ENCODE measurements at places on chromosomes 5 and 9.

GRCh38 chr9:116504081-116504480 lies 183.0 kb upstream of the TRIM32 start:
- no peak for DNase-seq

DNA sequence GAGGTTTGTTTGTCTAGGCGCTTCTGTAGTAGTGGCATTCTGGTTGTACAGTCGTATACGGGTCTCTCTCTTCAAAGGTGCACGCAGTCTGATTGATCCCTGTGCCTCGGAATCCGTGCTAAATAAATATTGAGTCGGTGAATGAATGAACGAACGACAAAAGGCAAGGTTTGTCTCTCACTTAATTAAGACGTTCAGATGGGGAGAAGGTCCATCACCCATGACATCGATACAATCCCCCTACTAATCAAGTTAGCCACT lies 500 bp upstream of the CREBRF start:
- DNase-seq: no peak

GRCh38 chr5:141528291-141528984 lies 39.6 kb downstream of the PCDHGC5 start:
- no peak for DNase-seq

GRCh38 chr5:60972231-60972630 lies 27.2 kb downstream of the NDUFAF2 start:
- no peak for DNase-seq

DNA sequence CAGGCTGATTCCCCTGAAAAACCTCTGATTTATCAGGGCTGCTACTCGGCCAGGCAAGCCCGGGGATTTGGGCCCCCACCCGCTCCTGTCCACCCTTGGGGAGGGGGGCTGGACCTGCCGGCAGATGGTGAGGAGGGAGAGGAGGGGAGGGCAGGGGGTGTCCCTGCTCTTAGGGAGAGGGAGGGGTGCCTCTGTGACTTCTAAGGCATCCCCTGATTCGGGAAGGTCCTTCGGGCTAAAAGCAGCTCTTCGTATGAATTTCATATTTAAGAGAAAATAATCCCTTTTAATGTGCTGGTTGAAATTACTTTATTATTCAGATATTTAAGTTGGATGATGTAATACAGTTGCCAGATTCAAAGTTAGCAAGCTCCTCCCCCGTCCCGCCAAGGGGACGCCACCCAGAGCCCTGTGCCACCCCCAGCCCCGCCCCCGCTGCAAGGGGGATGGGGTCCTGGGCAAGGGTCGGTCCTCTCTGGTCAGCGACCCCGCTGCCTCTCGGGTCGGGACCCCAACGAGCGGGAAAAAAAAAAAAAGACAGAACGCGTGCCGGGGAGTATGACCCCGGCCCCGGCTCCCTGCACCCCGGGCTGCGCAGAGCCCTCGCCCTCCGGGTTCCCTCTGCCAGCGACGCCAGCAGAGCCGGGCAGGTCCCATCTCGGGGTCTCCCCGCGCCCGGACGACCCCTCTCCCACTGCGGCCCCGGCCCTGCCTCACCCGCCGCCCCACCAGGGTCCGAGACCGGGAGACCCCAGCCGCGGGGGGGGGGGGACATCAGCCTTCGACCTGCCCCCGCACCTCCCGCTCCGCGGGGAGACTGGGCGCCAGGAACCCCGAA lies 12.4 kb downstream of the LHX3 start:
- DNase-seq: no peak

DNA sequence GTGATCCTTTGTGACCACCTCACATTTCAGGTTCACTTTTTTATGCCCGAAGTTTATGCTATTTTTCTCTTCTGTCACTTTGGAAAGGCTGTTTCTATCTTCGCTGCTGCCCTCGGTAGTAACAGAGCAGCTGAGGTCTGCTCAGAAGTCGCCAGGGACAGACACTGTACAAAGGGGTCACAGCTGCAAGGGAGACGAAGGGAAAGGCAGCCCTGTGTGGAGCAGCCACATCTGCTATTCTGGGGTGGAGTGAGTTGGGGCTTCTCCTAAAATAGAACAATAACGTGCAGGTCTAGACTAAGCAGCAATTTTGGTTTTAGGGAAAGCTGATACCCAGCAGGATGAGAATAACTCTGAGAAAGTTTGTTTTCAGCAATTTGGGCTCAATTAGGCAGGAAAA lies 72.5 kb downstream of the ACTL7B start:
- no peak for DNase-seq

DNA sequence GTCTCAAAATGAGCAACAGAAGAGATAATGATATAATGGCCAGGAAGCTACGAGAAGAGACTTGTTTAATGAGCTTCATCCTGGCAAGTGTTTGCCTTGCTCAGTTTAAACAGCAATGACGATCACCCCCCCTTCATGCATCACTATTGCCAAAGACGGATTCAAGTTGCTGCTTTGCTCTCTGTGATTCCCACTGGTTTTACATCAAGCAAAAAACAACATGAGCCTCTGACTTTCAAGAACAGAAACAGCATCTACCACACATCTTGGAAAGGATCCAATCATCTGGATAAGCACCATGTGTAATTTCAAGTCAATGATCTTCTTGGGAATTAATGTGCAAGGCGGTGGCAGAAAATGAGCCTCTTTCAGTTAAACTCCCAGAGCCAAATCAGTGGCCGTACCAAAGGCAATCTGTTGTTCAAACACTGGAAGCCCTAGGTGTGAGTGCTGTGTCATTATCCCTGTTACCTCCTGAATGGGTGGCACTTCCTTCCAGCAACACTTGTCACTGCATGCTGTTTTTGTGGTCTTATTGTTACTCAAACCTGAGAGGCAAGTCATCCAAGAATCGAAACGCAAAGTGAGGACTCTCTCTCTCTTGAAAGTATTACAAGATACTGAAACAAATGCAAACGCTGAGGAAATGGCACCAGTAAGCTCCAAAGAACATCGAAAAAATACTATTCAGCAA lies 72.8 kb downstream of the MED27 start:
- peak; percentile 54 for DNase-seq

- no peak for DNase-seq
These were observed 25.9 kb upstream of the IDNK start for GRCh38 chr9:83596899-83597504.

DNA sequence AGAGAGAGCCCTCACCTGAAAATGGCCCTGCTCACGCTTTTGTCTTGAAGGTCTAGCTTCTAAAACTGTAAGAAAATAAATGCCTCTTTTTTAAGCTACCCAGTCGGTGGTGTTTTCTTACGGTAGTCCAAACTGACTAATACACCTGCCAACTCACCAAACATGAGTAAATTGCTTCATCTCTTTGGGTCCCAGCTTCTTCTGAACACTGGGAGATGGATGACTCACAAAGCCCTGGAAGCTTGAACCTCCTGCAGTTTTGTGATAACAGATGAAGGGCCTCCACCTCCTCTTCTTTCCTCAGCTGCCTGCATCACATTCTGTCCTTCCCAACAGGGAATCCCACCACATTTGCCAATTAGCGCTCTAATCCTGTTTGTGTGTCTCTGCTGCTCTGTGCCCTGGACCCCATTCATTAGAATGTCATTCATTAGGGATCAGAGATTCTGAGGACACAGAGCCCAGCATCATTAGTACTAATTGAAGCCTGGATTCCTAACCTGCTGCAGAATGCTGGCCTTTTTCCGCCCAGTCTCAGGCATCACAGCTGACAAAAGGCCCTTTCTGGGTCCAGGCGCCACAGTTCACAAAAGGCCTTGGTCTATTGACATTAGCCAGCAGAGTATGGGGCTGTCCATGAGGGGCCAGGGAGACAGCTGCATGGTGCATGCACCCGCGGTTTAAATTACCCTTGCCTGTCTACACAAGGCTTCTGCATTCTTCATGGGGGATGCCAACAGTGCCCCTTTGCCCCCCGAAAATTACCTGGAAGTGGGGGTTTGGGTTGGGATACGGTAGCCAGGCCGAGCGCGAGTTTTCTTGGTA lies 349.3 kb downstream of the SEMA5A start:
- DNase-seq: no peak

- DNase-seq: no peak
These were observed 8.8 kb downstream of the LCN12 start for GRCh38 chr9:136960938-136961275.

DNA sequence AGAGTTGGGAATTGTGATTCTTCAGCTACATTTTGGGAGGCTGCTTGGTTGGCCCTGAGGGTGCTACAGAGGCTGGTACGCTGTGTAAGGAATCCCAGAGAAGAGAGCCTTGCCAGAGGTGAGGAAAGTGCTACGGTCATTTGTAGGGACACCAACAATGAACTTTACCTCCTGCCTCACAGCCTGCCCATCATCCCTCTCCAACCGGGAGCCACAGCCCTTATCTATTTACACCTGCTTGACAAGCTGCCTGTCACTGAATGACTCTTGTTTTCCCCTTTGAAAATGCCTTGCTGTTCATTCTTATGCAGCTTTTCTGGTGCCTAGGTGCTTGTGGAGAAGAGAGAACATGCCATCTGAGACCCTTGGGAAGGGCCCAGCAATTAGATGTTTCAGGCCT lies 110.8 kb downstream of the PCSK1 start:
- no peak for DNase-seq

DNA sequence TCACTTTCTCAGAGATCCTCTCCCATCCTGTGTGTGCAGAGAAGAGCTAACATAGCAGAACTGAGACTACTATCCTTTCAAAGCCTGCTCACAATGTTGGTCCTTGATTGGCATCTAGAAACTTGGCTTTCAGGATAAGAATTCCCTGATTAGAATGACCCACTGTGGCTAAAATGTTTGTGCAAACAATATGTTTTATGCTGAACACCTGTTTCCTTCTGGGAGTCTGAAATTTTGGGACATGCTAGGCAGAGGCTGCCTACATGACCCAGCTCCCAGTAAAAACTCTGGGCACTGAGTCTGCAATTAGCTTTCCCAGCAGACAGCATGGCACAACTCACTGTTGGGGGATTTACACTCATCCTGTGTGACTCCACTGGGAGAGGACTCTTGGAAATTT lies 78.9 kb downstream of the CFAP95 start:
- no peak for DNase-seq

DNA sequence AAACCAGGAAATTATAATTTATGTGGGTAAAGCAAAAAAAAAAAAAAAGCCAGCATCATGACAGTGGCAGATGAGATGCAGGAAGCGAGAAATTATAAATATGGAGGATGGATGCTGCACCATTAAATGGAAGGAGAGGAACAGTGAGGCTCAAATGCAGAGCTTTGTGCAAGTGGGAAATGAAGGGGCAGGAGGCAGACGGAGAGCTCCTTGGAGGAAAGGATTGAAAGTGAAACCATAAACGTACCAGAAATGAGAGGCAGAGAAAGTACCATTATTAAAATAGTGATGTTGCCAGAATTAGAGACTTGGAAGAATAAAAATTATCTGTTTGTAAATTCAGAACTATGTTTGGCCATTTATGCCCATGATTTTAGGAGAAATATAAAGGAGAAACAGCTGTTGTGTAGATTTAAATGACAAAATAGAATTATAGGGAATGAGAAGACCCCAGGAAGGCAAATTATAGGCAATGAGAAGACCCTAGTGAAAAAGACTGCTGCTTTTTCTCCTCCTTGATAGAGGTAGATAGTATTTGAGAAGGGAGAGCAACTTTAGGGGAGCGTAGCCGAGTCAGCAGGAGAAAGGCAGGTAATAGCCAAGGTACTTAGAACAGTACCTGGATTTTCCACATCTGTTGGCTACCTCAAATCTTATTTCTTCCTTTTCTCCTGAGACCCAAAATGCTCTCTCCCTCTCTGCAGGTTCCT lies 341.0 kb upstream of the CD180 start:
- no peak for DNase-seq

- DNase-seq: no peak
These were observed 86.0 kb downstream of the PRDM6 start for GRCh38 chr5:123174916-123175481.

DNA sequence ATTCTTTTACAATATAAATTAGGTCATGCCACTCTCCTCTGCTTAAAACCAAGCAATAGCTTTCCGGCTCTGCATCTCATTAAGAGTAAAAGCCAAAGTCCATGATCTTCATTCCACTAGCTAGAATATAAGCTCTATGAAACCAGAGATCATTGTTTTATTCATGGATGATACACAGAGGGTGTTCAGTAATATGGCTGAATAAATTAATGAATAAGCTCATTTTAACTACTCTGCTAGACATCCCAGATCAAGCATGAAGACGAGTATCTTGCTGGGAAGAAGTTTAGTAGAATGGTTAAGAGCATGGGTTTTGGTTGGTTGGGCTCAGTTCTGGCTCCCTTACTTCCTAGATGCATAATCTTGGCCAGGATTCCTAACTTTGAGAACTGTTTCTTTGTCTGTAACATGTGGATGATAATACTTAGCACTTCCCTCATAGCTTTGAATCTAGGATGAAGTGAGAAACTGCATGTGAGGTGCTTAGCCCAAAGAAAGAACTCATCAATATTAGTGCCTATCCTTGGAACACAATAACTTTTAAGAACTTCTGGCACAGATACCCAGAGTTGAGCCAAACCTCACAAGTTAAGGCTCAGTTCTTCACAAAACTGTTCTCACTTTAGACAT lies 106.8 kb downstream of the MSX2 start:
- no peak for DNase-seq

- no peak for DNase-seq
These were observed 836 bp downstream of the PCSK5 start for GRCh38 chr9:75891277-75891741.

- no peak for DNase-seq
These were observed 110.9 kb upstream of the GPR151 start for GRCh38 chr5:146626936-146627335.

DNA sequence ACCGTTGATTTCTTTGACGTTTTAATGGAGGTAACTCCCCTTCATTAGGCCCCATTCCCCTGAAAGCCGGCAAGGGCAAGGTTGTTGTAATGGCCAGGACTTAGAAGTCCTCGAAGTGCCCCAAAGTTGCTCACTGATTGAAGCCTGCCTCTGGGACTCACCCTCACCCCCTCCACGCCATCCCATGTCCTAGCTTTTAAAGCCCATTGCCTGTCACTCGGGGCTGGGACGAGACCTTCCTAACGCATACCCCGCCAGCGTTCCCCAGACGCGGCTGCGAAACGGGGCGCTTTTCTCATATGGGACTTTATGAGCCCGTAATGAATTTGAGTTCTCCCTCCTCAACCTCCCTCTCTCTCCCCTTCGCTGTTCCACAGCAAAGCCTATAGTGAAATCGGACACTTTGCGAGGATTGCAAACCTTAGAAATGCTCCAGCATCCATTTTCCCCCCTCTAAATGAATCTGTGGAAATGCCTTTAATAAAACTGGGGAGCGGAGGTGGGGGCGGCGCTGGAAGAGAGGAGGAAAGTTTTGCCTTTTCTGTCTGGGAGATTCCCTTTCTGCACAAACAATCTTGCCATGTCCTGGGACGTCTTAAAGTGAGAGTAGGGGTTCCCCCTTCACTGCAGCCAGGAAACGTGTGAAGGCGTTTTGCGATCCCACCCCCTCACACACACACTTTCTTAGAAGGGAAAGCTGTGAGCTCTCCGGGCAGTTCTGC lies 1.5 kb downstream of the PAPPA start:
- DNase-seq: no peak

- no peak for DNase-seq
These were observed 69.9 kb downstream of the FGF1 start for GRCh38 chr5:142615948-142616347.

DNA sequence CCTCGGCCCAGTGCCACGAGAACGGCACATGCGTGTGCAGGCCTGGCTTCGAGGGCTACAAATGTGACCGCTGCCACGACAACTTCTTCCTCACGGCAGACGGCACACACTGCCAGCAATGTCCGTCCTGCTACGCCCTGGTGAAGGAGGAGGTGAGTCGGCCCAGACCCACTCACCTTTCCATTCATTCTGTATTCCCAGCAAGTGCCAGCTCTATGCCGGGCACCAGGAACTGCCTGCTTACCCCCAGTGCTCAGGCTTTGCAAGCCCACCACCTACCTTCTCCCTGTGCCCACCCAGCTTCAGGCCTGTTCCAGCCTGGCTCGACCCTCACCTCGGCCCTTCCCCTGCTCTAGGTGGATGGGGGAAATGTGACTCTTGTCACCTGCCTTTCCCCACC lies 26.6 kb upstream of the AIF1L start:
- DNase-seq: no peak
